Nasal cavity respiratory epithelium epithelial cell of viscerocranial mucosa (primary cell): ENCODE measurements at places on chromosomes 4 and X. TPM values are rescaled to one million over a fixed set of nuclear protein-coding genes. Genes with fewer than 3 reads are reported as not detected.

Gene STK32B
- under 0.01 TPM in 2 replicates for total RNA-seq

Gene UBA6
- 108 and 168 TPM in 2 replicates for total RNA-seq

Gene TSPAN7
- total RNA-seq, result 0.64 and 0.68 TPM in 2 replicates

Gene PRMT9
- total RNA-seq, result 10.3 and 14.4 TPM in 2 replicates

Gene CACNA1F
- under 0.01 and 0.07 TPM in 2 replicates for total RNA-seq

Gene ENPP6
- under 0.01 TPM in 1 of 2 replicates, not detected in the other for total RNA-seq

Gene RGN
- under 0.01 and 0.28 TPM in 2 replicates for total RNA-seq

Gene RNF128
- 12.3 and 52.8 TPM in 2 replicates for total RNA-seq

Gene TMEM255A
- 0.43 TPM in 1 of 2 replicates, not detected in the other for total RNA-seq

Gene PCGF3
- total RNA-seq, result 27.7 and 71.0 TPM in 2 replicates

Gene CHRDL1
- not detected in 2 replicates for total RNA-seq

Gene IL2RG
- total RNA-seq, result 0.36 TPM in 1 of 2 replicates, not detected in the other

Gene MTNR1A
- under 0.01 and 0.07 TPM in 2 replicates for total RNA-seq

Gene BMPR1B
- total RNA-seq, result 6.5 and 9.9 TPM in 2 replicates

Gene ZNF157
- under 0.01 and 0.07 TPM in 2 replicates for total RNA-seq

Gene PNMA6F
- not detected in 2 replicates for total RNA-seq

Gene CXCL13
- total RNA-seq, result not detected in 2 replicates

Gene RHOXF2
- not detected in 2 replicates for total RNA-seq

Gene CD99L2
- total RNA-seq, result 6.2 and 15.2 TPM in 2 replicates

Gene SPIN2A
- under 0.01 and 0.14 TPM in 2 replicates for total RNA-seq

Gene TMPRSS11A
- total RNA-seq, result under 0.01 and 0.50 TPM in 2 replicates
